ENCODE measurements at places on chromosomes 7 and 10.

DNA sequence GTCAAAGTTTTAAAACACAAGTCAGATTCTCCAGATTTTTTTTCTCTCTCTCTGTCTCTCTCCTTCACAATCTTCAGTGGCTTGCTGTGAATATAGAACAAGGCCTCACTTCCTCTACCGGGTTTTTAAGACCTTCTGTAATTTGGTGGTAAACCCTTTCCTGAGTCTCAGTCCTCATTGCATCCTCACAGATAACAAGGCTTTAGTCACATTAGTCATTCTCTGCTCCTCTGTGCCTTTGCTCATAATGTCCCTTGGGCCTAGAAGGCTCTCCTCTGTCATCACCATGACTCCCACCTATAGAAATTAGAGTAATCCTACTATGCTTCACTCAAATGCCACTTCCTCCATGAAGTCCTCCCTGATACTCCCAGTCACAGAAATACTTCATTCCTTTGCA lies 172.7 kb upstream of the HPS1 start:
- DNase-seq: no peak

GRCh38 chr7:34165927-34166550 lies 260.7 kb downstream of the BMPER start:
- DNase-seq: no peak

DNA sequence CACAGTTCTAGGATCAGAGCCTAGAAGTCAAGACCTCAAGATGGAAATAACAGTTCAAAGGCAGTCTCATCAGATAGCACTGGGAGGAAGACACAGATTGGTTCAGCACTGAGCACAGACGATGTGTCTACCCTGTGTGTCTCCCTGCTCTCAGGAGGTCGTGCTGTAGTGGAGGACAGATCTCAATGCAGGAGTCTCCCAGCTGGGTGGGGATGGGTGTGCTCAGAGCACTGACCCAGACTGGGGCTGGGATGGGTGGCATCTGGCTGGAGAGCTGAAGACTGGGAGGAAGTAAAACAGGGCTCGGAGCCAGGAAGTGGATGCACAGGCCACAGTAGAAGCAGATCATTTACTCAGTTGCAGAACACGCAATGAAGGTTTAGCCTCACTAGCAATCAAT lies 69.5 kb upstream of the GDF10 start:
- no peak for DNase-seq

- no peak for DNase-seq
Measured at GRCh38 chr10:16907687-16908086, 90.5 kb upstream of the RSU1 start.

DNA sequence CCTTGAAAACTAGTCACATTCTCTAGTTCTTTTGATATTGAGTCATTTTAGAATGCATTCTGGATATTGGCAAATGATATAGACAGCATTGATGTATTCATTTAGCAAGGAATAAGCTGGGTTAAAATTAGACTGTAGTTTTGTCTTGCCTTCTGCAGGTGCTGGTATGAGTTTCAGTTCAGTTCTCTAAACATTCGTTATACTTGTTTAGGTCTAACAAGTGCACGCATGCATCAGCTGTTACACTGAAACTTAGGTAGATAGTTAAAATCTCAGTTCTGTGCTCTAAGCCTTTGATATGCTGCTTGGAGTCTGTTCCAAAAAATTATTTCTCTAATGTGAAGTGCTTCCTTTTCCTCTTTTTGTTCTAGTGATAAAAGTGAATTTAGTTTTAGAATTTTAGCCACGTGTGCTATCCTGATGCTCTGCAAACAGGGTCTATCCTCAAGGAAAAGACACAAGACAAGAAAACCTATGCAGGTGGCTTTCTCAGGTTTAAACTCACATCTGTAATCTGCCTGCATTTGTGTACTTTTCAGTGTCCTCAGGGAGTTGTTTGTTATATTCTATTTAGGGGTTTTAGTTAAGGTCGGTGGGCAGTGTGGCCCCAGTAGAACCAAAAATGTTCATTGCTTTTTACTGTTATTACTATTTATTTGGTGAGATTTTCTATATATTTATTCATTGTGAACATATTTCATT lies 409.0 kb downstream of the CDC14C start:
- DNase-seq: no peak

- no peak for DNase-seq
Measured at GRCh38 chr10:60130130-60130579, 223.8 kb upstream of the CCDC6 start.

GRCh38 chr7:43914795-43915194 lies 8.4 kb upstream of the URGCP start:
- no peak for DNase-seq

DNA sequence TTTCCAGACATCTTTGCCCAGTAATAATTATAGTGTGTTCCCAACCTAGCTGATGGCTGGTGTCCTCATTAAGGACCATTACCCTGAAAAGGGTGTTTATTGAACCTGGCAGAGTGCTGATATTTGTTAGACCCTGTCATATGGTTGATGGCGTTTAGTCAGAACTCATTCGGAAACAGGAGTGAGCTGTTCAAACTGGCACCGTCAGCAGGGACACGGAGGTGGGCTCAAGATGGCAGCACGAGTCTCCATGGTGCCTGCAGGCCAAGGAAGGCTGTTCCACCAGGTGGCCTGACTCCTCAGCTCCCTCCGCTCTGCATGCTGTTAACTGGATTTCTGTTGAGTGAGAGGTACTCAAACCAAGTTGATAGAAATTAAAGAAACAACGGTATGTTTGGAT lies 589.1 kb upstream of the MGMT start:
- no peak for DNase-seq

DNA sequence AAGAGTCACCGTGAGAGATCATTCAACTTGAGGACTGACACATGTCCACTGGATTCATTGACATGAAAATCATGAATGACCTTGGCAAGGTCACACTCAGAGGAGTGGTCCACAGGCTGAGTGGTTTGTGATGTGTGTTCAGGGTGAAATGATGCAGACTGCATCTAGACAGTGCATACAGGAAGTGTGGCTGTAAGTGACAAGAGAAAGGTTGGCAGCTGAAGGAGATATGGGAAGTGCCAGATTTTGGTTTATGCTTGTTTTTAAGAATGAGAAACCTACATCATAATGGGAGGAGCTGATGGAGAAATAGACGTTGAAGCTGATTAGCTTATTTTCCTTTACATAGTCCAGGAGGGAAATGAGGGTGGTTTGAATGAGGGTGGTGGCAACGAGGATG lies 64.8 kb upstream of the VIPR2 start:
- no peak for DNase-seq

GRCh38 chr10:119087271-119087882 lies 6.8 kb upstream of the EIF3A start:
- DNase-seq: peak; percentile 26

All from B cell (primary cell).